ENCODE measurements at places on chromosomes 1 and 21. TPM values are rescaled to one million over a fixed set of nuclear protein-coding genes. Genes with fewer than 3 reads are reported as not detected.

The ARHGAP29 gene
- 38.9 TPM for total RNA-seq

The CD1B gene
- total RNA-seq, result not detected

The AADACL4 gene
- not detected for total RNA-seq

The PATJ gene
- 58.6 TPM for total RNA-seq

The KCNA2 gene
- total RNA-seq, result 1.8 TPM

The KCNA3 gene
- total RNA-seq, result 2.7 TPM

The CASZ1 gene
- total RNA-seq, result 37.6 TPM

The SRRM1 gene
- 89.9 TPM for total RNA-seq

- no peak for DNase-seq
Measured at GRCh38 chr1:211831558-211832323, 1.2 kb upstream of the LPGAT1 start.

DNA sequence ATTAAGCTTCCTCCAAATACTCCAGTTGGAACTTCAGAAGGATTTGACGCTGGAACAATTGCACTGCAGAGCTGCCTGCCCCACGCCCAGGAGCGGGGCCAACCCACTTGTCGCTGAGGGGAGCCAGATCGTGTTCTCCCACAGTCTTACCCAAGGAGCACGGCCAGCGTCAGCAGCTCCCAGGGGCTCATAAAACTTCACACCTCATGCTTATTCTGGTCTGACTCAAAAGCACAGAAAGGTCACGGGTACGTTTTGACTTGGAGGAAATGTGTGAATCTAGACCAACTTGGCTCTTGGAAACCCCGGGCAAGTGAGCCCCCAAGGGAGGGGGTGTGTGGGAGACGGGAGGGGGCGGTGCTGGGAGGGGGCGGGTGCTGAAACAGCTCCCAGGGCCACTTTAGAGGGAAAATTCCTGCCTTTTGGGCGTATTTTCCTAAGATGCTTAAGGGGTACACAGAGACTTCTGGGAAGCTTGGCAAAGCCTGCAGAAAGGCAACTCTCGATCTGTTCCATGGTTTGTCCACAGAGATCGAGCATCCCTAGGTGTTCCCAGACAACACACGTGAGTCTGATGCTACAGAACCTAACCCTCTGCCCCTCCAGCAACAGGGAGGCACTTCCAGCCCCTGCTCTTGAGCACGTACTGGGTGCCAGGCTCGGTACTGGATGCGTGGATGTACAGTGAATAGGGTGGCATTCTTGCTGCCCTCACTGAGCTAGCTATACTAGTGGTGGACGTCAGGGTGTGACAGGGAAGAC is 98.9 kb downstream of the DHRS3 start:
- peak; percentile 87 for DNase-seq

DNA sequence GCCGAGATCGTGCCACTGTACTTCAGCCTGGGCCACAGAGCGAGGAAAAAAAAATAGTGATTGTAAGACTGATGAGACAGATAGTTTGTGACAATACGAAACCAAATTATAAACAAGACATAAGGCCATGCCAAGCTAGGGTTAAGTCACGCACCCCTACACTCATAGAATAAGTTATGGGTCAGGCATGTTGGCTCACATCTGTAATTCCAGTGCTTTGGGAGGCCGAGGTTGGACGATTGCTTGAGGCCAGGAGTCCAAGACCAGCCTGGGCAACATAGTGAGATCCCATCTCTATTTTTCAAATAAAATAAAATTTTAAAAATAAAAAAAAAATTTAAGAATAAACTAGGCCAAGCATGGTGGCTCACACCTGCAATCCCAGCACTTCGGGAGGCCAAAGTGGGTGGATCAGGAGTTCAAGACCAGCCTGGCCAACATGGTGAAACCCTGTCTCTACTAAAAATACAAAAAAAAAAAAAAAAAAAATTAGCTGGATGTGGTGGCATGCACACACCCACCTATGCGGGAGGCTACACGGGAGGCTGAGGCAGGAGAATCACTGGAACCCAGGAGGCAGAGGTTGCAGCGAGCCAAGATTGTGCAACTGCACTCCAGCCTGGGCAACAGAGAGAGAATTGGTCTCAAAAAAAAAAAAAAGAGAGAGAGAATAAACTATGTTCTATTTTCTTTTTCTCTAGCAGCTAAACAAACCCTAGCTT is 50.1 kb upstream of the SPOCD1 start:
- DNase-seq, result no peak

GRCh38 chr21:44614161-44614631 is 2.3 kb downstream of the KRTAP10-8 start:
- DNase-seq, result no peak

GRCh38 chr1:79551321-79551720 is 544.8 kb upstream of the ADGRL4 start:
- no peak for DNase-seq

GRCh38 chr1:91036894-91037829 is 15.3 kb upstream of the ZNF644 start:
- DNase-seq, result no peak

- no peak for DNase-seq
Measured at GRCh38 chr1:112034277-112034676, 44.8 kb upstream of the KCND3 start.

GRCh38 chr1:77416692-77417450 is 135.1 kb downstream of the AK5 start:
- DNase-seq, result no peak

DNA sequence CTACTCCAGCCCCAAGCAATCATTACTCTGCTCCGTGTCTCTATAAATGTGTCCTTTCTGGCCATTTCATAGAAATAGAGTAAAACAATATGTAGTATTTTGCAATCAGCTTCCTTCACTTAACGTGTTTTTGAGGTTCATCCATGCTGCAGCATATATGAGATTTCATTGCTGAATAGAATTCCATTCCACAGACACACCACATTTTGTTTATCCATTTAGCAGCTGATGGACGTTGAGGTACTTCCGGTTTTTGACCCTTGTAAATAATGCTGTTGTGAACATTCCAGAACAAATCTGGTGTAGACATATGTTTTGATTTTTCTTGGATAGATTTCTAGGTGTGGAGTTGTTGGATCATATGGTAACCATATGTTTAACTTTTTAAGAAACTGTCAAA is 30.7 kb downstream of the ADAM30 start:
- no peak for DNase-seq

DNA sequence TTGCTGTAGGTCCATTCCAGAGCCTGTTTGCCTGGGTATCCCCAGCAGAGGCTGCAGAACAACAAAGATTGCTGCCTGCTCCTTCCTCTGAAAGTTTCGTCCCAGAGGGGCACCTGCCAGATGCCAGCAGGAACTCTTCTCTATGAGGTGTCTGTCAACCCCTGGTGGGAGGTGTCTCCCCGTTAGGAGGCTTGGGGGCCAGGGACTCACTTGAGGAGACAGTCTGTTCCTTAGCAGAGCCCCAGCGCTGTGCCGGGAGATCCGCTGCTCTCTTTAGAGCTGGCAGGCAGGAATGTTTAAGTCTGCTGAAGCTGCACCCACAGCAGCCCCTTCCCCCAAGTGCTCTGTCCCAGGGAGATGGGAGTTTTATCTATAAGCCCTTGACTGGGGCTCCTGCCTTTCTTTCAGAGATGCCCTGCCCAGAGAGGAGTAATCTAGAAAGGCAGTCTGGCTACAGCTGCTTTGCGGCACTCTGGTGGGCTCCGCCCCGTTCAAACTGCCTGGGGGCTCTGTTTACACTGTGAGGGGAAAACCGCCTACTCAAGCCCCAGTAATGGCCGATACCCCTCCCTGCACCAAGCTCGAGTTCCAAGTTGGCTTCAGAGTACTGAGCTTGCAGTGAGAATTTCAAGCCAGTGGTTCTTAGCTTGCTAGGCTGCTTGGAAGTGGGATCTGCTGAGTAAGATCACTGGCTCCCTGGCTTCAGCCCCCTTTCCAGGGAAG is 8.7 kb upstream of the SLC25A24 start:
- no peak for DNase-seq

- no peak for DNase-seq
Measured at GRCh38 chr1:72064196-72065075, 217.9 kb downstream of the NEGR1 start.

- DNase-seq, result no peak
Measured at GRCh38 chr1:15031251-15031933, 122.2 kb upstream of the TMEM51 start.

DNA sequence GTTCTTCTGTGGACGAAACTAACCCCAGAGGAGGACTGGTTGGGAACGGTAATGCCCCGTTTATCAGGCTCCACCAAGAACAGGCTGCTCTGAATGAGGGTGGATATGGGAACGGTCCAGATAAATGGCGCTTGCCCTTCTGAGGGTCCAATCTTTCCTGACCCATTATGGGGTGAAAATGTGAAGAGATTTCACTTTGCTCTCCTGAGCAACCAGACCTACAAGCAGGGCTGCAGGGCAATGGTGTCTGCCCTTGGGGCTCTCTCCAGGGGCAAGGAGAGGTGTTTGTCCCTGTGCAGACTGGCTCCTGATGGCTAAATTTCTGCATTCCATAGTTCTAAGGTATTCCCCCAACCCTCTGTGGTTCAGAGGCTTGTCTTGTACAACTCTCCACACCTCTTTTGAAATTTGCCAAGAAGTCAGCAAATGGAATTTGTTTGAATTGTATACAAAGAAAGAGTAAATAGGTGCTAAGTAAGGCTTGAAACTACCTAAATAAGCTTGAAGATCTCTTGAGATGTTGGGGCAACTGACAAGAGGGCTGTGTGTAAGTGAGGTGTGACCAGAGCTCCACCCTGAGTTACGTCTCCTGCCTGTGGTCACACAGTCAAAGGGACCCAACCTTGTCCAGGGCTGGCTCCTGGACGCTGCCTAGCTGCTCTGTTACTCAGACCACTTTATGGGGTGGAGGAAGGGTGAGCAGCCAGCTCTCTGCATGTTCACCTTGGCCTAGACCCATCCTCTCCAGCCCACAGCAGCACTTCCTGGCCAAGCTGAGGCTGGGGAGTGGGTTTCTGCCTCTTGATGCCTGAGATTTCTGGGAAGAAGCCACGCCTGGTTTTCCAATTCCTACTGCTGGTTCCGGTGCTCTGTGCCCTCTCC is 24.8 kb downstream of the SLC2A1 start:
- DNase-seq, result no peak

DNA sequence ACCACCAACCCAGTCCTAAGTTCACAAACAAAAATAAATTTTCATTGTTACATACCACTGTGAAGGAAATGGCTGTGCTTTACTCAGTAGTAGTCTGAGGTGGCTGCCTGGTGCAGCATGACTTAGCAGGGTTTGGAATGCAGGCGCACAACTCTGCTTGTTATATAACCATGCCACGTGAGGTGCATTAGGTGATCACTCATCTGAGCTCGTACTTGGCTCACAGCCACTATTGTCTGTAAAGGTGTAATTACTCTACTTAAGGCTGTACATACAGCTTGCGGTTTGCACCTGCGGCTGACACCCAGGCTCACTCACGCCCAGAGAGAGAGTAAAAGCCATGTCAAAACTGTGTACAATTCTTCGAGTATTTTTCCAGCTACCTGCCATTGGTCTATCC is 599.4 kb downstream of the LTN1 start:
- no peak for DNase-seq

GRCh38 chr1:147272042-147272441 is 29.6 kb downstream of the CHD1L start:
- no peak for DNase-seq
